ENCODE measurements at places on chromosomes 1 and 21. TPM values are rescaled to one million over a fixed set of nuclear protein-coding genes. Genes with fewer than 3 reads are reported as not detected.

The TRIM67 gene
- under 0.01 TPM for total RNA-seq

The AMY1A gene
- not detected for total RNA-seq

The NOTCH2NLA gene
- total RNA-seq = 20.0 TPM

The RAVER2 gene
- 6.7 TPM for total RNA-seq

The GCSAML gene
- total RNA-seq = not detected

The CZIB gene
- total RNA-seq = 29.8 TPM

The NPPA gene
- total RNA-seq = not detected

The RAB13 gene
- 18.0 TPM for total RNA-seq

The DNALI1 gene
- 1.5 TPM for total RNA-seq

DNA sequence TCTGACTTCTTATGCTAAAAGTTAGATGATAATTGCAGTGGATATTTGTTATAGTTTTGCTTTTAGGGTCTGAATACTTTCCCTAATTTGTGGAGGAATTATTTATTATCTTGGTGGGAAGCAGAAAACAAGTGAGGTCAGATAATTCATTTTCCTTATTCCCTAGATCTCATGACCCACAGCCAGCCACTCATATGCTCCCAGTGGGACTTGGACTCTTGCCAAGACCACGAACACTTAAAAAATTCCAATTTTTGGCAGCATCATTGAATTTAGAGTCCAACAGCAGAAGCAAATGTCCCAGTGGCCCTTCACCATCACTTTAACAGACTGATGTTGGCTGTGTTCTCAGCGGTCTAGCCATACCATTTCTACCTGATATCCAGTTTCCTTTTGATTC is 204.2 kb downstream of the HMCN1 start:
- no peaks in the 10 kb centered on the region for H3K27me3 ChIP-seq
- DNase-seq = no peak
- H3K4me1 ChIP-seq = peaks cover 8% of the 10 kb centered on the region
- H3K36me3 ChIP-seq = no peaks in the 10 kb centered on the region
- no peak overlapping the region for H3K27ac ChIP-seq

GRCh38 chr1:174935961-174936727 is 63.6 kb upstream of the CACYBP start:
- no peaks in the 10 kb centered on the region for H3K36me3 ChIP-seq
- H3K4me1 ChIP-seq = peaks cover 4% of the 10 kb centered on the region
- H3K27me3 ChIP-seq = no peaks in the 10 kb centered on the region
- no peak overlapping the region for H3K27ac ChIP-seq
- H3K4me3 ChIP-seq = no peak overlapping the region

DNA sequence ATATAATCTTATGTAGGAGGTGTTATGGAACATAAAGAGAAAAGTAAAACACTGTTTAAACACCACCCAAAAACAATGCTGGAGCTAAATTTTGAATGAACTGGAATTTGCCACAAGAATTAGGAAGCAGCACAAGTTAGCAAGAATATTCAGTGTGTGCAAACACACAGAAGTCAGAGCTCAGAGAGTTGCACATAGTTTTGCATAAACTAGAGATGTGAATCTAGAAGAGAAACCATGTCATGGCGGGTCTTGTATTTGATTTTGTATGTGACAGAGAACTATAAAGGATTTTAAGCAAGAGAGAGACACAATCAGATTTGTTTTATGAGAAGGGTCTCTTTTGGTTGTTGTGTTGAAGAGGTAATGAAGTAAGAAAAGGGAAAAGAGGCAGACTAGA is 38.2 kb downstream of the SELENOF start:
- no peaks in the 10 kb centered on the region for H3K27me3 ChIP-seq
- no peak overlapping the region for H3K27ac ChIP-seq
- no peak overlapping the region for H3K4me3 ChIP-seq
- H3K36me3 ChIP-seq = peaks cover 5% of the 10 kb centered on the region

- H3K36me3 ChIP-seq = no peaks in the 10 kb centered on the region
- H3K4me1 ChIP-seq = no peaks in the 10 kb centered on the region
- H3K27me3 ChIP-seq = no peaks in the 10 kb centered on the region
- H3K4me3 ChIP-seq = no peak overlapping the region
- H3K27ac ChIP-seq = no peak overlapping the region
Observed at GRCh38 chr1:96688767-96689166, 32.8 kb upstream of the PTBP2 start.

GRCh38 chr1:236099355-236099974 is 34.6 kb upstream of the NID1 start:
- no peaks in the 10 kb centered on the region for H3K36me3 ChIP-seq
- H3K4me1 ChIP-seq = peaks cover 3% of the 10 kb centered on the region
- H3K4me3 ChIP-seq = no peak overlapping the region
- DNase-seq = no peak
- H3K27me3 ChIP-seq = no peaks in the 10 kb centered on the region

GRCh38 chr21:44905728-44906090 is 15.0 kb downstream of the ITGB2 start:
- H3K27me3 ChIP-seq = no peaks in the 10 kb centered on the region
- no peak for DNase-seq
- no peak overlapping the region for H3K4me3 ChIP-seq
- peaks cover 9% of the 10 kb centered on the region for H3K4me1 ChIP-seq
- H3K27ac ChIP-seq = no peak overlapping the region
- H3K36me3 ChIP-seq = no peaks in the 10 kb centered on the region

DNA sequence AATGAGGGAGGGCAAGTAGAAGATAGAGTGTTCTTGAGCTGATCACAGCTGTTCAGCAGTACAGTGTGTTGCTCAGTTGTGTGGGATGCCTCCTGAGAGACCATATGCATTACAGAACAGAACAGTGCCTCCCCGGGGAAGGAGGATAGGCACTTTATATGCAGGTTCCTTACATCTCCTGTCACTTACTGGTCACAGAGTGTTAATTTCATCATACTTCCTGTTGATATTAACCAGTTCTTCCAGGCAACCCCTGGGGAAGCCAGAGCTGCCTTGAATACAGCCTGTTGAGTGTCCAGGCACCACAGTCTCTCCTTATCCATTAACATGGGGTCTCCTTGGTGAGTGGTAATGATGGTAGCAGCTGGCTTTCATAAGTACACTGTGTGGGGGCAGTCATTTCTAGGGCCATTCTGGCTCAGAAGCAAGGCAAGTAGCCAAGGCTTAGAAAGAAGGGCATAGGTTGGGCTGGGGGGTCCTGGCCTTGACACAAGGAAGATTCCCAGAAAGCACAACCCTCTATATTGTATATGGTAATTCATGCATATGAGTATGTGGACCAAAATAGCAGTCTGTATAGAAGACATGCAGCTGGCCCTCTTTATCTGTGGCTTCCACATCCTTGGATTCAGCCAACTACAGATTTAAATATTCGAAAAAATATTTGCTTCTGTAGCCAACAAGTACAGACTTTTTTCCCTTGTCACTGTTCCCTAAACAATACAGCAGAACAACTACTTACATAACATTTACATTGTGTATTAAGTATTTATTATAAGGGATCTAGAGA is 142.4 kb downstream of the ZP4 start:
- no peak overlapping the region for H3K4me3 ChIP-seq
- no peak for DNase-seq
- H3K27me3 ChIP-seq = no peaks in the 10 kb centered on the region
- peaks cover 38% of the 10 kb centered on the region for H3K4me1 ChIP-seq

DNA sequence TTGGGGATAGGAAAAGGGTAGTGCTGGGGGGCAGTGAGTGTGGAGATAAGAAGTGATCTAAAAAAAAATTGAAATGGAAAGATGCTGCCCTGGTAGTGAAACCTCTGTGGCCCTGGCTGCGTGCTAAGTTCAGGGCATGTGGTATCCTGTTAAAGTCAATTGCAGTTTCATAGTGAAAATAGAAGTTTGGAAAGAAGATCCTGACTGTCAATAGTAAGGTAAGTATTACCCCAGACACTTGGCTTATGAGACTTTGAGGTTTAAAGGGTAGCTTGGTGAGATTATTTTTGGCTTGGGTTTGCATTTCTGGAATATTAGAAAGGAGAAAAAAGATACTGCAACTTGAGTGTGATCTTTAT is 6.8 kb downstream of the ARID1A start:
- no peak for DNase-seq
- no peaks in the 10 kb centered on the region for H3K27me3 ChIP-seq
- peak overlapping the region; percentile 61 for H3K27ac ChIP-seq
- H3K4me1 ChIP-seq = peaks cover 82% of the 10 kb centered on the region
- H3K4me3 ChIP-seq = no peak overlapping the region

- no peaks in the 10 kb centered on the region for H3K4me1 ChIP-seq
- no peak for DNase-seq
- H3K27me3 ChIP-seq = no peaks in the 10 kb centered on the region
- no peak overlapping the region for H3K27ac ChIP-seq
Observed at GRCh38 chr1:92329347-92330129, 30.7 kb downstream of the RPAP2 start.

GRCh38 chr1:27687906-27688305 is 15.9 kb upstream of the IFI6 start:
- H3K27me3 ChIP-seq = no peaks in the 10 kb centered on the region
- no peaks in the 10 kb centered on the region for H3K4me1 ChIP-seq
- no peak overlapping the region for H3K27ac ChIP-seq
- H3K4me3 ChIP-seq = no peak overlapping the region
- no peaks in the 10 kb centered on the region for H3K36me3 ChIP-seq
- DNase-seq = no peak
